ENCODE measurements at places on chromosomes 16 and 17.

GRCh38 chr17:1958134-1958881 is 66.8 kb downstream of the RTN4RL1 start:
- no peak for DNase-seq

GRCh38 chr17:42537826-42538451 is 1.9 kb downstream of the NAGLU start:
- no peak for DNase-seq

GRCh38 chr17:9522074-9522473 is 53.5 kb downstream of the STX8 start:
- DNase-seq = no peak

- no peak for DNase-seq
Measured at GRCh38 chr17:3400055-3400454, 1.8 kb upstream of the OR1E1 start.

DNA sequence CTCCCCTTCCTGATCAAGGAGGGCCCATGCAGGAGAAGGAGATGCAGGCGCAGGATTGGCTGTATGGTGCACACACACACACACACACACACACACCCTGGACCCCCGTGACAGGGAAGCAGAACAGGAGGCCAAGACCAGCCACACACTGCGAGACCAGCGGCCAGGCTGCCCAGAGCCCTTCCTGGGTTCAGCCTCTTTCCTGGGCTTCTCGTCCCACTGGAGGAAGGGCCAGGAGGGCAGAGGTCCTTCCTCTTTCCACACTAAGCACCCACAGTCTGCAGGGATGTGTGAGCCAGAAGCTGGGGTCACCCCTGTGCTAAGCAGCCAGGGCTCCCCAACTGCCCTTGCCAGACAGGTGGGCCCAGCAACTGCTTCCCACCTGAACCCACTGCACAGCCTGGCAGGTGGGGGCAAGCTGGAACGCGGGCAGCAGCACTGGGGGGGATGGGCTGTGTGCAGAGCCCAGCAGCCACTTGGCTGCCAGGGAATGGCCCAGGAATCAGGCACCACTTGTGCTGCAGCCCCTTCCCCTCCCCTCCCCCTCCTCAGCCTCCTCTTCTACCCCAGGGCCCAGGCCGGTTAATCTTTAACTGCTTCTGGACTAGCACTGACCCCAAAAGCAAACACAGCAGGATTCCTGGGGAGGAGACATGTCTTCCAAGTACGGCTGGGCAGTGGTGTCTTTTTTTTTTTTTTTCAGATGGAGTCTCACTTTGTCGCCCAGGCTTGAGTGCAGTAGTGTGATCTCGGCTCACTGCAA is 44.6 kb upstream of the SLC38A10 start:
- no peak for DNase-seq

- DNase-seq = no peak
Measured at GRCh38 chr17:59437791-59438281, 106.4 kb downstream of the YPEL2 start.

DNA sequence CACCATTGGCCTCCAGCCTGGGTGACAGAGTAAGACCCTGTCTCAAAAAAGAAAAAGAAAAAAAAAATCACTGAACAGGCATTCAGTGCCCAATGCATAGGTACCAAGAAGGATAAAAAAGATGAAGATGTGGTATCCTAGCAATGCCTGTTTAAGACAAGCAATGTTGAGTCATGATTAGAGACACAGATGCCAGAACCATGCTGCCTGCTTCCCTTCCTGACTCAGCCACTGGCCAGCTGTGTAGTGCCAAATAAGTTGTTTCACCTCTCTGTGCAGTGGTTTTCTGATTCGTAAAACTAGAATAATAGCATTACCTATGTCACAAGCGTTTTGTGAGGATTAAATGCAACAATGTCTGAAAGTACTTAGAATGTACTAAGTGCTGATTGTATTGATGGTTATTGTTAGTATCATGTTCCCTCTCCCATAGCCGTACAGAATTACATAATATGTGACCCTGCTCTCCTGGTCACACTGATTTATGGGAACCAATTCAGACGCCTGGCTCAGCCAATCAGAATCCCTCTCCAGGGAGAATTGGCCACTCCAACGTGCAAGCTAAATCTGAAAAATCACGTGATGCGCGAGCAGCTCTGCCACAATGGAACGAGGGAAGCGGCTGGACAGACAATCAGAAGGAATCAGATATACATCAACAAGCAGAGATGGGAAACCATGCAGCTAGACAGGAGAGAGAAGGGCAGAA is 241.9 kb downstream of the SLC39A11 start:
- DNase-seq = no peak

DNA sequence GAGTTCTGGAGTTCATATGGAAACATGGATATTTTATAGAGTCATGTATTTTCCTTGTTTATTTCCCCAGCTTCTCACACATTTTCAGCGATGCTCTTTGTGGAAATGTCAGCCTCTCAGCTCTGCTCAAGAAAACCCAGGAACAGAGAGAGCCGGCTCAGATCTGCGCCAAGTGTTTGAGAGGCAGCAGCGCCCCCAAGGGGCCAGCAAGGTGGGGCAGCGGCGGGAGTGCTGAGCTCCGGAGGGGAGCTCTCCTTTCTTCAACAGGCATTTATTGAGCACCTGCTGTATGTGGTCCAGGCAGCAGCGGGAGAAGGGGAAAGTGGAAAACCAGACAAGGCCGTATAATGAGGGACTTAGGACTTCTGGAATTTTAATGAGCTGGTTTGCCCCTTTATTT is 421.1 kb upstream of the C16orf82 start:
- peak; percentile 4 for DNase-seq

- no peak for DNase-seq
Measured at GRCh38 chr17:7437950-7438614, 1.2 kb upstream of the FGF11 start.

- no peak for DNase-seq
Measured at GRCh38 chr17:74316220-74316619, 9.8 kb upstream of the KIF19 start.

DNA sequence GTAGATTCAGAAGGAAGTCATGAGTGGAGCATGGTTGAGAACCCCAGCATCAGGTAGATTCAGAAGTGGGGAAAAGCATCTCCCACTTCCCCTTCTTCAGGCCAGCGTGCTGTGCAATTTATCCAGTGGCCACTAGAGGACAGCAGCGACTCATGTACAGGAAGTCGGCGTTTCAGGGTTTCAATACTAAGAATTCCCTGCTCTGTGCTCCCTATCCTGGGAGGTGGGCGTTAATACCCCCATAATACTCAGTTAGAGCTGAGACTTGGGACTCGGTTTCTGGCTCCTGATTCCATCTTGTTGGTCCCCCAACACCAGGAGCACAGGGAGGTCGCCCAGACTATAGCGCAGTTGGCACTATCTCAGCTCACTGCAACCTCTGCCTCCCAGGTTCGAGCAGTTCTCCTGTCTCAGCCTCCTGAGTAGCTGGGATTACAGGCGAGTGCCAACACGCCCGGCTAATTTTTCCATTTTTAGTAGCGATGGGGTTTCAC is 75.3 kb upstream of the AMZ2 start:
- DNase-seq = peak; percentile 54

DNA sequence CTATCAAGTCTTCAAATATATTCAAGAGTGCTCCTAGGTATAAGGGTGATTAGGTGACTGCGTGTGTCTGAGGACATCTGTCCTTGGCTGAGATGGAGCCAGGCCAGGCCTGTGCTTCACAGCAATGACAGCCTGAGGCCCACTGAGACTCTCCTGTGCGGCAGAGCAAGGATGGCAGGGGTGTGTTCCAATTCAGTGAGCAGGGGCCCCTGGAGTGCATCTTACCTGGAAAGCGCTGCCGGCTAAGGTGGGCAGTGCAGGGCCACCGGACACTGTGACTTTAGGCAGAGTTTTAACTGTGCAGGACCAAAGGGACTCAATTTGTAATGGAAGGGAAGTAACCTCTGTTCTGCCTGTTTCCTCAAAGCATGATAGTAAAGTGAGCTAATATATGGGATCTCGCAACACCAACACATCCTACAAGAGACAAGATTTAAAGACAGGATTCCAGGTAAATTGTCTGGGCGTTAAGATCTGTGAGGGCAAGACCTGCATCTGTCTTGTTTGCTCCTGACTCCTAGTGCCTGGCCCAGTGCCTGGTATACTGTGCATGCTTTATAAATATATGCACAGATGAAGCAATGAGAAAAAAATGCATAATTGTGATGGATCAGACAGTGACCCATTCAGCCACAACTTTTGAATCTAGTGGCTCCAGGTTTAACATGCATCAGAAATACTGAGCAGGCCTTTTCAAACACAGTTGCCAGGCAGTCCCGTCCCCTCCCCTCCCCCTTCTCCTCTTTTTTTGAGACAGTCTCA is 86.7 kb downstream of the MRC2 start:
- no peak for DNase-seq

DNA sequence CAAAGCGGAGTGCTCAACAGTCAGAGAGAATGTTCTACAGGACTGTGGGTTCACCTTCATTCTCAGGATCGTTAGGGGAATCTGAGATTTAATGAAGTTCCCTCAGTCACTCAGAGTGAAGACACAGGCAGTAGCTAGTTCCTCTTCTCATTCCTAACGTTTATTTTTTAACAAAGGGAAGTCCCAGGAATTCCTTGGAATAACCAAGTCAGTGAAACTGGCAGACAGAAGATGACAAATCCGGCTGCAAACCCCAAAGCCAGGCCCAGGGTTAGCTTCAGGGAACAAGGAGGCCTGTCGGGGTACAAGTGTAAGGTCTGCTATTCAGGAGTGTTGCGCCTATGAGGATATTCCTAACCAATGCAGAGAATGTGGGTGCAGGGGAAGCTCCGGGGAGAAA is 42.0 kb downstream of the COTL1 start:
- no peak for DNase-seq

GRCh38 chr17:37067555-37068111 is 118.9 kb downstream of the AATF start:
- DNase-seq = no peak

DNA sequence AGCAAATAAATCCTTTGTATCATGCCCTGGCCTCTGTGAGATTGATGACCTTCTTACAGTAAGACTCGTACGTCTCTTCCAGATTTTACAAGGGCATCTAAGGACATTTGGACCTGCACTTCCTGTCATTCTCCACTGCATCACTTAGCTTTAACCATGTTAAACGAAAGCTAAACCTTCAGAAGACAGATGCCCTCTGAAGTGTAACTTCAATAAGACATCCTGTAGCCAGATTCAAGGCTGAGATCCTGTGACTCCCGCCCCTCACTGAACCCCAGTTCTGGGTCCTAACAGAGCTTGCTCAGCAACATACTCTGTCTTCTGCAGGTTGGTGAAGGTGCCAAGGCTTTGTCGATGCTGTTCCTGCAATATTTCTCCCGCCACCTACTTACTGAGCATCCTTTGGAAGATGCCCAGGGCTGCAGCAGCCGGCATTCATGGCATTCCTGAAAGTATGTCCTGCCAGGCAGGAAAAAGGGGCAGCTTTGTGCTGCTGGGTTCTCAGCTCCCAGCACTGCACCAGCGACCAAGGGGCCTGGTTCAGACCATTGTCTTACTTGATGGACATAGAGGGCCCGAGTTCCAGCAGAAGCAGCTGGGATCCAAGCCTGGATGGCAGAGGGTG is 131.1 kb downstream of the AXIN2 start:
- no peak for DNase-seq

GRCh38 chr16:72124761-72125634 is 31.4 kb downstream of the DHX38 start:
- DNase-seq = peak; percentile 37

DNA sequence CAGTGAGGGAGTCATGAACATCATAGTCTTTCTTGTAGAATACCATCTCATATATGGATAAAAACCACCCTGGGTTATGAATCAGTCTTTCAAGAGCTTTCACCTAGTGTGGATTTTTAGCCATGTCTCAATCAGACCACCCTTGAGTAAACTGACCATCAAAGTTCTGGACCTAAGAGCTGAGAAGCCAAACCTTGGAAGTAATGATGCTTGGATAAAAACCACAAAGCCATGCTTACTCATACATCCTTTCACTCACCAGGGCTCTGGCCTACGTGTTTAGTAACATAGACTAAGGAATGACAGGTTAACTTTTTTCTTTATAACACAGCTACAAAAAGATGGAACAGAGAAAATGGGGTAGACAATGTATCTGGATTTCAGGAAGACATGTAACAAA is 167.2 kb downstream of the STX8 start:
- no peak for DNase-seq

GRCh38 chr16:11698271-11698689 is 30.0 kb downstream of the SNN start:
- no peak for DNase-seq

GRCh38 chr16:4709481-4709880 is 16.1 kb downstream of the NUDT16L1 start:
- DNase-seq = no peak

- no peak for DNase-seq
Measured at GRCh38 chr17:15384142-15384787, 42.9 kb upstream of the TEKT3 start.

GRCh38 chr17:76414334-76415295 is 30.2 kb downstream of the SPHK1 start:
- no peak for DNase-seq

DNA sequence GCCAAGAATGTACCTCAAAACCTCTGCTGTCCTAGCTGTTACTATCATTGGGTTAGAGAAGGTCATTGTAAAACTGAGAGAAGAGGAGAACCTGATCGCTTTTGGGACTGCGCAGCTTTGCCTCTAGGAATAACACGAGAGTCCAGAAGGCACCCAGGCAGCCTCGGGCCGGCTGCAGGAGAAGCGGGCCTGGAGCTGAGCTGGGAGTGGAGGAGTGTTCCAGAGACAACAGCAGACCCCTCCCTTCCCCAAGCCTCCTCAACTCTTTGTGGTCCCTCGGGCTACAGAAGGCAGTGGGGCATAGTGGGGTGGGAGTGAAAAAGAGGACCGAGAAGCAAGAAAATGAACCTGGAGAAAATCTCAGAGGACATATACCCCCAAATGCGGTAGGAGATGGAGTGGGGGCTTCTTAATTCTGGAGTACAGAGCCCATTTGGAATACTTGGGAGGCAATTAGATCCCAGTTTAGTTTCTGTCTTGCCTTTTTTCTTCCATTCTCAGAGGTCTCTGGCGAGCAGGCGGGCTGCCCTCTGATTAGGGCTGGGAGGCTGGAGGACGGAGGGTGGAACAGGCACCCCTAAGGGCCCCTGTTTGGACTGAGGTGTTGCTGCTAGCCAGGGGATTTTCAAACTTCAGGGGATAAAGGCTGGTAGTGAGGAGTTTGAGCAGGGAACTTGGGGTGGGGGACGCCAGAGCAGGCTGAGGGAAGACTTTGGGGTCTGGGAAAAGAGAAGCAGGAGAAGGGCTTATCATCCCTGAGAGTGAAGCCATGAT is 13.3 kb upstream of the HOXB2 start:
- DNase-seq = no peak

GRCh38 chr17:10777131-10777807 is 26.6 kb downstream of the TMEM238L start:
- no peak for DNase-seq

Data from activated T-helper 9 cell treated with anti-CD3 and anti-CD28 coated beads, Interleukin-2, amount 50 U/mL, for 16 hours (primary cell).